Neural crest cell (in vitro differentiated cells): ENCODE measurements at places on chromosomes 12 and 14.

DNA sequence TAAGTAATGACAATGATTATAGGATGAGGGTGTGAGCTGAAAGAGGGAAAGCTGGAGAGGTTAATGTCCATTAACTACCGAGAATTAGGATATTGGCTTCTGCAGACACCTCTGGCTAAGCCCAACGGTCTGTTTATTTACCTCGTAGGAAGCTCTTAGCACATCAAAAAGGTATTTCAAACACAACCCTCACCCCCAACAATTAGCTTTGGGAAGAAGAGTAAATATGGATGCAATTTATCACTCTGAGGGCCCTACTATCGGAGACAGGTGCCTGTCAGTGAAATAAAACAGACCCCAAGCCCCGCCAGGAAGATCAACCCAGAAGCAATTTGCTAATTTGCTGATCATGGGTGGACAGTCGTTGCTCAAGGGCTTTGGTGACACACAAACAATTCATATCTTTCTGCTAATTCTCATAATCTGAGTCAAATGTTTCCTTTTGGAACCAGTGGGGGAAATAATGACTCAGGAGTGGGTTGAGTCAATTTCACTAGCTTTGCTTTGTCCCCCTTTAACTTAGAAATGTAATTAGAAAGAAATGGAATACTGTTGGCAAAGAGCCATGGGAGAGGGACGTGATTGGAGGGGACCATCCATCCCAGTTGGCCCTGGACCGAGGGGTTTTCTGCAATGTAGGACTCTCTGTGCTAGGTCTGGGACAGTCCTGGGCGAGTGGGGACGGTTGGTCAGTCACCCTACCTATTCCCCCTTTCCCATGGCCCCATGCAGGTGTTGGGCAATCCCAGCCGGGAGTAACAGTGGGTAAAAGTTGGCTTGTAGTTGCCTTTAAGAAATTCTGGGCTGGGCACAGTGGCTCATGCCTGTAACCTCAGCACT is 99.1 kb upstream of the MED13L start:
- DNase-seq, result no peak

GRCh38 chr14:81884382-81884781 is 350.7 kb upstream of the SEL1L start:
- DNase-seq, result no peak

DNA sequence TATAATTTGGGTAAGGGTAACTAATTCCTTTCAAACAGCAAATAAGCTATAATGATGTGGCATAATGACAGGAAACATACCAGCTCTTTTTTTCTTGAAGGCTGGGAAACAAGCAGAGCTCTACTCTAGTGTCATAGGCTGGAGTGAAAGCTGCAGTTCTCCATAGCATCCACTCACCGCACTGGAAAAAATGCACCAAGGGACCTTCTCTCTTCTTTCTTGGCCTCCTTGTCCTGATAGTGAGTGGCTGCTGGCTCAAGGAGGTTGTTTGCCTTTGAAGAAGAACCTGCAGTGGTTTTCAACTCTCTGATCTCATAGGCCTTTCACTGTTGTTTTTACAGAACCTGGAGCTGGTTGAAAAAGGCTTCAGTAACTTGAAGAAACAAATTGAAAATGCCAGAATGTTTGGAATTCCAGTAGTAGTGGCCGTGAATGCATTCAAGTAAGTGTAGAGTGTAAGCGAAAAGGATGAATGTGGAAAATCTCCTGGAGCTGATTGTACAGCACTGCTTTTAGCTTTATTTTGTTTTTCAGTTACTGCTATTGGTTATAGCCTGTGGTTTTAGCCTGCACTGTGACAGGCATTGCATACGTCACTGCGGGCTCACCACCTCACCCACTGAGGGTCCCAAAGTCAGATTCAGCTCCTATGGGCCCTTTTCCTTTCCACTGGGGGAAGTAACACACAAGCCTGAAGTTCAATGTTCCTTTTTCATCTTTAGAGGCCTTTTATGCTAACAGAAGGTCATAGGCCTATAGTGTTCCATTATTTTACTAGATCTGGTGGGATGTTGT is 17.2 kb upstream of the AKAP5 start:
- no peak for DNase-seq

- DNase-seq, result no peak
Observed at GRCh38 chr12:130579231-130579630, 136.9 kb downstream of the RIMBP2 start.

DNA sequence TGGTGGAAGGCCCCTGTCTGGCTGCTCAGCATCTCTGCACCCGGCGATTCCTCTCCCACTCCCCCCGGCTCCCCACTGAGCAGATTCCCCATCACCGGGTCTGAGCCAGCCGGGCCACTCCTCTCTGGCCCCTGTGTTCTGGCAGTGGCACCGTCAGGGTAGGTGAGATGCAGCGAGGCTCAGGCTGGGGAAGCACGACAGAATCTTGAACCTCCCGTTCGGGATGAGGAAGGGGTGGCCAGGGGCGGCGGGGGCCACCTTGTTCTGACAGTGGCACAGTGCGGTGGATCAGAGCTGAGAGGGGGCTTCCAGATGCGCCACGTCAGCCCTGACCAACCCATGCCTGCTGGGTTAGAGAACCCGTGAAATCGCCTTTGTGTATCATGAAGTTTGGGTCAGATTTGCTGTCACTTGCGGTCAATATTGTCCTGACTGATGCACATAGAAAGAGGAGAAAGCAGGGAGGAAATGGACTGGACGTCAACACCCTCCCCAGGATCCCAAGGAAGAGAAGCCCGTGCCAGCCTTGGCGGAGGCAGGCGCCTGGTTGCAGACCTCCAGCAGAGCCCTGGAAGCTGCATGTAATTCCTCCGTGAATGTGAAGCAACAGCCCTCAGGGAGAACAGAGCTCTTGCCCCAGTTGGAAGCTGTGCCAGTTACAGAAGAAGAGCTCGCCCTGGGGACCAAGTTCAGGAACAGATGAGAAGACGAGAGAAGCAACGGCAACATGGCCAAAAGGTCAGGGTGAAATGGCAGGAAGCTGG is 137.1 kb upstream of the SFSWAP start:
- no peak for DNase-seq

DNA sequence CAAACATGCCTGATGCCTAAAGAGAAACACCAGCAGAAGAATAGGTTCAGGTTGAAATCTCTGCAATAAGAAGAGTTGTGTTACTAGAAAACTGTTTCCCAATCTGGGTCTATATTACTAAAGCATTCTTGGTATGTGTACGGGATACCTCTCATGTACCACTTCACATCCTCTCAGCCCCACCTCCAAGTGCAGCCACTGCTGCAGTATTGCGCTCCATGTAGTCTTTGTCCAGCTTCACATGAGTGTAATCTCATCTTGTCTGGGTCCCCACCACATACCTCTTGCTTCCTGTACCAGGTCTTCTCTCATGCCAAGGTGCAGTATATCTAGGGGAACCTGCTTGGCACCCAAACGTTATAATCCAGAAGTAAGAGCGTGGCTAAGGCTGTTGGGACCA is 187.5 kb upstream of the EEA1 start:
- no peak for DNase-seq

GRCh38 chr14:75506930-75507329 is 15.3 kb upstream of the BATF start:
- DNase-seq, result no peak

GRCh38 chr12:57844709-57845477 is 1.6 kb downstream of the CTDSP2 start:
- no peak for DNase-seq

GRCh38 chr12:91947459-91947858 is 198.2 kb downstream of the BTG1 start:
- DNase-seq, result no peak

DNA sequence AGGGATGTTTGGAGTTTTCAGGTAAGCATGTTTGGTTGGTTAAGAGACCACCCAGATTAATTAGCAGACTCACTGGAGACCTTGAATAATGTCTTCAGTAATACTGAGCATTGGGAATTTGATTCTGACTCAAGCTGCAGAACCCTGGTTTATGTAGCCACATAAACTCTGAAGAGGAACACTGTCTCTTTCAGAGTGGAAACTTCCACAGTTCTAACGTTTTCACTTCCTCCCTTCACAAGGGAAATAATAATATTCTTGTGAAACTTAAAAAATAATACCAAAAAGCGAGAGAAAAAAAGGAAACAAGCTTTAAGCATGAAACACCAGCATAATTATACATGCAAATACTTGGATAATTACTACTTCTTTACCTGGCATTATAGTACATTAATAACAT is 40.0 kb upstream of the ST8SIA1 start:
- no peak for DNase-seq

- DNase-seq, result no peak
Observed at GRCh38 chr12:125604976-125605375, 539.7 kb downstream of the AACS start.

- DNase-seq, result no peak
Observed at GRCh38 chr12:51884676-51885229, 3.1 kb upstream of the ANKRD33 start.

DNA sequence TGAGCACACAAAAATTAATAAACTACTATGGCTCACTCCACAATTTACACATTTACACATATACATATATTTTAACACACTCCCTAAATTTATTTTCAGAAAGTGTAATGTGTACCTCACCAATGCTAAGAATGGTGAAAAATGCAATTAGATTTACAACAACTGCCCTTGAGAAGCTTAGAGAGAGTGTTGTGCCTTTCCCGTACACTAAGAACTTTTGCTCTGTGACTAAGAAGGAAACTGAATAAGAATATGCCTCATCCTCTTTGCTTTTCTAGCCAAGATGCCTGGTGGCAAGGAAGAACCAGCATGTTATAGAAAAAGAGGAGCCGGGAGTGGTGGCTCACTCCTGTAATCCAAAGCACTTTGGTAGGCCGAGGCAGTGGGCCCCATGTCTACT is 62.3 kb downstream of the SINHCAF start:
- no peak for DNase-seq

DNA sequence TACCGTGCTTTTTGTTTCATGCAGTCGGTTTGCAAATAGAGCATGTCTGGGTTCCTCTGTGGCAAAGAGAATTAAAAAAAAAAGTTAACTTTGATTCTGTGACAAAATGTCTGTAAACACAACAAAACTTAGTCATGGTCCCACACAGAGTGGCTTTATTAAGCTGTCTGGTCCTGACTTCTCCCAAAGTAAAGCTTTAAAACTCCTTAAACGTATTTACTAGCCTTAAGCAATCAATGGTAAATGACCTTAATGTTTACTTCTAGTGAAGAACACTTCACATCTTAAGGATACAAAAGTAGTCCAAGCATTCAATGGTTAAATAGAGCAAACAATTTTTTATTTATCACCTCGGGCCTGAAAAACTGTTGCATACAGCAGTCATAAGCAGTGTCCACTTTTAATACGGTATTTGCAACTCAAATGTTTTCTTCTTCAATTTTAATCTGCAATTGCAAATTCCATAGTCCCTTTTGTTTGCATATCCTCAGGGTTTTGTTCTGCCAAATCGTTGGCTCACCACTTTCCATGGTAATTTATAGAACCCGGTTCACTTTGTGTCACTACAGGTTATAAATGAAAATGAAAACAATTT is 453.0 kb upstream of the MIS18BP1 start:
- DNase-seq, result no peak

GRCh38 chr14:67517083-67517482 is 16.0 kb upstream of the PLEKHH1 start:
- DNase-seq, result no peak

DNA sequence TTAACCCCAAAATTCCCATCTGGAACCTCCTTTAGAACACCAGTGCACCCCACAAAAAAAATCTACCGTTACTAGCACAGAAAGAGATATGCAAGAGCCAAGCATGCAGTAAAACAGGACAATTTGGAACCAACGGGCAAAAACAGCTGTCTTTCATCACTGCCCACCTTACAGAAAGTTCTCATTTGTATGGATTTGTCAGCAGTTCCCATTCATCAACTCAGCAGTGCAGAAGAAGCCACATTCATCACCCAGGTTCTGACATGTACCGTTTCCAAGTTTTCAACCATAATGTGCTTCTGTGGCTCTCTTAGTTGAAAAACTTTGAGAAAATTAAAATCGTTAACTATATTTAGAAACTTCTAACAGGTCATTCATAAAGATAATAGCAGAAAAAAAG is 387.0 kb downstream of the RPS29 start:
- DNase-seq, result no peak

DNA sequence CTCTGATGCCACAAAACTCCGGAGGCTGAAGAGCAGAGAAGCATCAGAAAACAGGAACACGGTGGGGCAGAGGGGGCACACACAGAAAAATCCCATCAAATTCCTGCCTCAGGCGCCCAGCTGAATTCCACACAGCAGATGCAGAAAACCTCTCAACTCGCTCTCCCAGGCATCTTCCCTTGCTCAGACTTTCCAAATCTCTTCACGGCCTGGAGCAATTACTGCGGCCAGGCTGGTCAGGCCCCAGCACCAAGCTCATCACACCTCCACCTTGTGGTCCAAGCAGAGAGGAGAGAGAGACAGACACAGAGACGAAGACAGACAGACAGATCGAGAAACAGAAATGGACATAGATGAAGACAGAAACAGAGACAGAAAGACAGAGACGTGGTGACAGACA is 89.0 kb downstream of the NCOR2 start:
- no peak for DNase-seq
